Stimulated activated CD4-positive, alpha-beta T cell treated with anti-CD3 and anti-CD28 coated beads, Interleukin-1b, Interleukin-23, amount 100 ng/mL, for 24 hours (primary cell): ENCODE measurements at places on chromosomes 4 and X.

GRCh38 chr4:149638073-149638472 is 177.6 kb downstream of the IQCM start:
- DNase-seq, result no peak

DNA sequence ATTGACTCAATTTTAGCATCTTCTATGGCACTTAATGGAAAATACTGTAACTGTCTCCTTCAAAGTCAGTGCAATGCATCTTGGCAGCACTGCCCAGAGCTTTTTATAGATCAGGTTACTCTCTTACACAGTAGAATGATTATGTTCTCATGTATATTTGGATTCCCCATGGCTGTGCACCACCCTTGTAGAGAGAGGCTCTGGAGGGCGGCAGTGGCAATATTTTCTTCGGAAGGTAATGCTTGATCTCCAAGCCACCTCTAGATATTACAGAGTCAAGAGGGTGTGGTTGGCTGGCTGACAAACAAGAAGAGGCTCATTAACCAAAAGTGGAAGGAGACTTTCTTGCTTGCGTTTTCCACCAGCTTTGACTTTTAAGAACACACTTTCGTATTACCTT is 72.8 kb upstream of the ARSJ start:
- DNase-seq, result no peak

DNA sequence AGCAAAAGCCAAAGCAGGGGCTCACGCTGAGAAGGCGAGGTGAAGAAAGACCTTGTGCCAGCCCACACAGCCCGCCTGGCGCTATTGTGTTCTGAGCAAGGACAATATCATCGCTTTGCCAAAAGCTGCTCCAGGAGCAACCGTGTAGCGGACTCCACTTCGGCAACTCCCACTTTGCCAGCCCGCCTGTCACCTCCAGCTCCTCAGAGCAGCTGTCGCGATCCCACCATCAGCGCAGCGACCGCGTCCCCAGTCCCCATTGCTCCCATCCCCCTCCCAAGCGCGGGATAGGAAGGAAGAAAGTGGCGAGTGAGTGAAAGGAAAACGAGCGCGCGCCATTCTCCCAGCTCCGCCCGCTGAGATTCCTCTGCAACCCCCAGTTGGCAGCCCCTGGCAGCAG is 759 bp downstream of the ZC4H2 start:
- DNase-seq, result peak; percentile 8

GRCh38 chrX:147912093-147912801 is 528 bp downstream of the FMR1 start:
- DNase-seq, result no peak

GRCh38 chr4:13605330-13605729 is 22.2 kb downstream of the BOD1L1 start:
- DNase-seq, result no peak

DNA sequence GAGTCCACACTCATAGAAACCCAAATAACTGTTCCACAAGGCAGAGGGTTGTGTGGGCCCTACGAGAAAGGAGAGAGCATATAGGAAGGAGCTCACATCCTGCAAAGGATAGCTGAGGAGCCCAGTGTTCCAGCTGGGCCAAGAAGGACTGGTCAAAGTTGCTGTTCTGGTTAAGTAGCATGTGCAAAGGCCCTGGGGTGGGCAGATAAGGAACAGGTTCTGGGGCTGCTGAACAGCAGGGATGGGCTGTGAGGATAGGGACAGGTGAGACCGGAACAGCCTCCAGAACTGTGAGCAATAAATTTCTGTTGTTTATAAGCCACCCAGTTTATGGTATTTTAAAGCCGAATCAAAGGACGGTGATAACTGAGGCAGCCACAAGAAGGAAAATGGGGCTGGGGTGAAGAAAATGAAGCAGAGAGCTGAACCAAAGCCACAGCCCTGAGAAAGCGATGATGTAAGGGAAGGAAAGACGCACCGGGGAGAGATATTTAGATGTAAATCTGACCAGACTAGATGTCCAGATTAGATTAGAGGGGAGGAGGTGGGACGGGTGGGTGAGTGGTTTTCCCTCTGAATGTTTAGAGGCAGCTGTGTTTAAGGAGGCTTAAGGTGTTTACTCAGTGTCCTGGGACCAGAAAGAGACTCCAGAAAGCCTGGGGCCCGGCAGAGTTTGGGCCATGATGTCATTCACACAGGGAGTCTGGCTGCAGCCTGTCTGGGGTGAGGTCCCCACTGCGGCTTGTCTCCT is 180.8 kb upstream of the BCOR start:
- DNase-seq, result no peak

DNA sequence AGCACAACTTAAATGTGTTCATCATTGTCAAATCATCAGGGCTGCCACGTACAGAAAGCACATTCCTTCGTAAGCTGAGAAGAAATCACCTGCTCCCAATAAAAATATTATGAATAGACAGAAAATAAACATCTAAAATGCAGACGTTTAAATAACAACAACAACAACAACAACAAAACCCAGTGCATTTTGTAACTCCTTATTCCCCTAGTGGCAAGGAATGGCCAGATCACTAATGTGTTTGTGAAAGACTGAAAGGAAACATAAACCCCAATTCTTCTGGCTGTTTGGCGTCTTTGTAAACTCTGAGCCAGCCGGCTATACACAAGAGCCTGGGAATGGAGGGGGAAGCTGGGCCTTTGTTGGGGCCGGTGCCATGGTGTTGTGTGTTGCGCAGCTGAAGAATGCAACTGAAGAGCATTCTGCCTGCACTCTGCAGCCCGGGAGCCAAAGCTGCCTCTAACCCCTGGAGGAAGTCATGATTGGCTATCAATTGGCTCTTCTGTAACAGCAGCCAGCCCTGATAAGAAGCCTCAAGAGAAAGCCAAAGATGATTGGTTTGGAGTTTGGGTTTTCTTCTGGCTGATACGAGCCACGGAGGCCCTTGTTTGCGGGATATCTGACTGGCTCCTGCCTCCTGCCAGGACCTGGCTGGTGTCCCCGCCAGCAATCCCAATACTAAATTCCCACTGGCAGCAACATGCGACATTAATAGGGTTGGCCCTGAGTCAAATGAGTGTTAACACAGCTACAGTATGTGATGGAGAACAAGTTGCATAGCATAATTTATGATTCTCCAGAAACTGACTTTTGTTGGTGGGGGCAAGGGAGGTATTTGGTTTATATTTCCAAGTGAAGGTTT is 89.7 kb upstream of the TFDP3 start:
- no peak for DNase-seq

DNA sequence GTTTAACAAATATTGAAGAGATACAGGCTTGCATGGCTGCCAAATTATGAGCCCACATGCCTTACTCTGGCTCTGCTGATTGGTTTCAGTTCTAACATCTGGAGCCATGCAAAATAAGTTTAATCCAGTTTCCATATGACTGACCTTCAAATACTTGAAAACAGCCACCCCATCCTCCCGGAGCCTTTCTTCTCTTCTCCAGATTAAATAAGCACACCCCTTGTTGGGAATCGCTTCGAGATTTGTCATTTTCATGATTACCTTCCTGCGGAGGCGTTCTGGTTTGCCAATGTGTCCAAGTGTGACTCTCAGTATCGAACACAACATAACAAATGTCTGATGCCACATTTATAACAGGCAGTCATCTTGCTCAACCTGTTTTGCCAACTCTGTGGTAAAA is 101.6 kb upstream of the JADE1 start:
- DNase-seq, result no peak

- DNase-seq, result no peak
Observed at GRCh38 chr4:113505044-113505443, 256.5 kb downstream of the CAMK2D start.

GRCh38 chrX:37846558-37846933 is 825 bp downstream of the DYNLT3 start:
- DNase-seq, result no peak

DNA sequence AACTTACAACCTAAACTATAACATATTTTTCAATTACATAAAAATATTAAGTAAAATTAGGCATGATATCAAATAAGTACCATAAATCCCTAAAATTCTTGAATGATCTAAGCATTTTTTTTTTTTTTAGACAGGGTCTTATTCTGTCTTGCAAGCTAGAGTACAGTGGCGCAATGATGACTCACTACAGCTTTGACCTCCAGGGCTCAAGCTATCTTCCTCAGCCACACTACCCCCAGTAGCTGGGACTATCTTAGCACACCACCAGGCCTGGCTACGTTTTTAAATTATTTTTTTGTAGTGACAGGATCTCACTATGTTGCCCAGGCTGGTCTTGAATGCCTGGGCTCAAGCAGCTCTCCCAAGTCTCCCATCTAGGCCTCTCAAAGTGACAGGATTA is 1042.3 kb downstream of the FSTL5 start:
- DNase-seq, result no peak

DNA sequence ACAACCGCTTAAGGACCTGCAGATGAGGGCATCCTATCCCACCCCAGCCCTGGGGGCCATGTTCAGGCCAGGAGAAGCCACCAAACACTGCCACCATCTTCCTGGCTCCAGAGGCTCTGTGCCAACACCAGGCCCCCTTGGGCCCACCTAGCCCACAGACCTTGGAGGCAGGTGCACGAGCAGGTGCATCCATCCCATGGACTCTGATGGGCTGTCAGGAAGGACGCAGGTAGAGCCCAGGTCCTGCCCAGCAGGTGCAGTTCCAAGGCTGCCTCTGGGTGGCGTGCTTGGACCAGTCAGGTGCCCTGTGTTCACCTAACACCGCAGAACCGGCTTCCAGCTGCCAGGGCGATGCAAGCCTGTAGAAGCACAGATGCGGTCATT is 22.8 kb upstream of the PDE6B start:
- peak; percentile 63 for DNase-seq

DNA sequence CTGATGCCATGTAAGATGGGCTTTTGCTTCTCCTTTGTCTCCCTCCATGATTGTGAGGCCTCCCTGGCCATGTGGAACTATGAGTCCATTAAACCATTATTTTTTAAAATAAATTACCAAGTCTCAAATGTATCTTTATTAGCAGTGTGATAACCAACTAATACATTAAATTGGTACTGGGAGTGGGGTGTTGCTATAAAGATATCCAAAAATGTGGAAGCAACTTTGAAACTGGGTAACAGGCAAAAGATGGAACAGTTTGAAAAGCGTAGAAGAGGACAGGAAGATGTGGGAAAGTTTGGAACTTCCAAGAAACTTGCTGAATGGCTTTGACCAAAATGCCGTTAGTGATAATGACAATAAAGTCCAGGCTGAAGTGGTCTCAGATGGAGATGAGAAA is 526.7 kb downstream of the SH3BGRL start:
- no peak for DNase-seq

- no peak for DNase-seq
Observed at GRCh38 chr4:183830438-183830985, 74.6 kb upstream of the STOX2 start.

- no peak for DNase-seq
Observed at GRCh38 chr4:118760092-118760491, 74.9 kb downstream of the METTL14 start.

DNA sequence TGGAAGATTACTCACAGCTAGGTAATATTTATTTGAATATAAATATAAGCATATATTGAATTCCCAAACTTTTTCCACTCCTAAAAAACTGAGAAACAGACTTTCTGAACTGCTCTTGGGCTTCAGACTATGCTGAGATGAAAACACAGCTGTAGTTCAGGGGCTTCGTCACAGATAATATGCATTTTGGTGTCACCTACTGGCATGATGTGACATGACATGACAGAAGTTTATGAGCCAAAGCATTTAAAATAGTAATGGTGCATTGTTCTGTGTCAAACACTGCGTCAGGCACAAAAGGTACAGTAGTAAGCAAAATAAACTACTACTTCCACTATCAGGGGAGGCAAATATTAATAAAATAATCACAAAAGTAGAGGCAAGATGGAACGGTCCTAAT is 171.3 kb downstream of the BTC start:
- DNase-seq, result no peak

GRCh38 chrX:71301195-71301924 is at the start of gene ITGB1BP2:
TSS of gene ITGB1BP2 (plus strand) at chrX:71301750. CDS start at chrX:71301807, 57 bp downstream.
- DNase-seq, result no peak

DNA sequence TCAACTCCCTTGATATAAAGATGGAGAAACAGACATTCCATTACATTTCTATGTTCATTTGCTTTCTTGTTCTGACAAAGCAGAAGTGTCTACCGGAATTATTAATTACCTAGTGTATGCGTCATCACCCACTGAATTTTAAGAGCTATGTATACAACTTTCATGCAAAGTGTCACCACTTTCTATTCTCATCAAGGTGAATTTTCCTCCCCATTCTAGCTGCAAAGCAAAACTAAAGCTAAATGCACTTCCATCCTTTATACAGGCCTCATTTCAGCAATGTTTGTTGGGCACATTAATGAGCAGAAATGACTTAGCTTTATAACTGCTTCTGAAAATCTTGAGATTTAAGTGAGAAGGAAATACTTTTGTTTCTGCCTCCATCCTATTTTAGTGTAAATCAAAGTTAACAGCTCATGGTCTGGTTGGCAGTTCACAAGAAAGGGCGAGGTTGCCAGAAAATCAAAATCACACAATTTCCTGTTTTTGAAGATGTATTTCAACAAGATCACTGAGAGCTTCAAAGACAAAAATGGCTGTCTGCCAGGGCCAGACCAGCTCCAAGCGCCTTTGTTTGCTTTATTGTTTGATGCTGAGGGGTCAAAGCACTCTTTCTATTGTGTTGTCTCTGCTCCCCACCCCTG is 7.2 kb upstream of the FAM9C start:
- DNase-seq, result no peak

GRCh38 chr4:100540131-100540530 is 22.3 kb upstream of the EMCN start:
- no peak for DNase-seq

- DNase-seq, result no peak
Observed at GRCh38 chr4:58144721-58145120, 1034.5 kb upstream of the IGFBP7 start.

DNA sequence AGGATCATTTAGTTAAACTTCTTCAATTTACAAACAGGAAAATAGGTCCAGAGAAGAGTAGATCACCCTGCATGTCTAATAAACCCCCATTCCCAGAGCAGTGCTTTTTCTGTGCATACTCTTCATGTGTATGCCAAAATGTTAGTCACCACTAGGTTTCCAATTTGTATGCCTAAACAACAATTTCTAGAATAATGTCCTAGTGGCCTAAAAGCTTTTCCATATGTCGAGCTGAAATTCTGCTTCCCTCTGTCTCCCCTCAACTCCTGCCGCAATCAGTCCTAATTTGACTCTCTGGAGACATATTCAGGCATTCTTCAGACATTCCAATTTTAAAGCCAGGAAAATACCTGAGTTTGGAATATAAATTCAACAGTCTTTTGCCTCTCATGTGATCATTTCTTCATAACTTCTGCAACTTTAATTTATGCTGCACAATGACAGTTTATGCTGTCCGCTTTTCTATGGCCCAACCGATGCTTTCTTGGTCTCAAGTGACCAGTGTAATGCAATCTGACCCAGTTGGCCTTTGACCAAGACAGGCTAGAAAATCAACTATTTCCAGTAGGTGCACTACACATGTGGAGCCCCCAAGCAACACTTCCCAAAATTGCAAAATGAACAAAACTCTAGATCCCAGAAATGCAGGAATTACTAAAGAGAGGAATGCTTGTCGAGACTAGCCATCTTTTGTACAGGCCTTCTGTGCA is 122.9 kb upstream of the FMR1 start:
- DNase-seq, result no peak

- DNase-seq, result no peak
Observed at GRCh38 chr4:157918036-157918832, 254.6 kb downstream of the GASK1B start.

- no peak for DNase-seq
Observed at GRCh38 chr4:57575426-57575825, 465.2 kb upstream of the IGFBP7 start.
